ENCODE measurements at places on chromosomes 1 and 21.
A peak's percentile ranks its signal among the peaks of the same experiment; 100 is the strongest.

- no peak for ATAC-seq
Observed at GRCh38 chr1:19359357-19359756, 47.2 kb downstream of the SLC66A1 start.

- no peak for ATAC-seq
Observed at GRCh38 chr1:25081496-25081895, 150.8 kb downstream of the SYF2 start.

DNA sequence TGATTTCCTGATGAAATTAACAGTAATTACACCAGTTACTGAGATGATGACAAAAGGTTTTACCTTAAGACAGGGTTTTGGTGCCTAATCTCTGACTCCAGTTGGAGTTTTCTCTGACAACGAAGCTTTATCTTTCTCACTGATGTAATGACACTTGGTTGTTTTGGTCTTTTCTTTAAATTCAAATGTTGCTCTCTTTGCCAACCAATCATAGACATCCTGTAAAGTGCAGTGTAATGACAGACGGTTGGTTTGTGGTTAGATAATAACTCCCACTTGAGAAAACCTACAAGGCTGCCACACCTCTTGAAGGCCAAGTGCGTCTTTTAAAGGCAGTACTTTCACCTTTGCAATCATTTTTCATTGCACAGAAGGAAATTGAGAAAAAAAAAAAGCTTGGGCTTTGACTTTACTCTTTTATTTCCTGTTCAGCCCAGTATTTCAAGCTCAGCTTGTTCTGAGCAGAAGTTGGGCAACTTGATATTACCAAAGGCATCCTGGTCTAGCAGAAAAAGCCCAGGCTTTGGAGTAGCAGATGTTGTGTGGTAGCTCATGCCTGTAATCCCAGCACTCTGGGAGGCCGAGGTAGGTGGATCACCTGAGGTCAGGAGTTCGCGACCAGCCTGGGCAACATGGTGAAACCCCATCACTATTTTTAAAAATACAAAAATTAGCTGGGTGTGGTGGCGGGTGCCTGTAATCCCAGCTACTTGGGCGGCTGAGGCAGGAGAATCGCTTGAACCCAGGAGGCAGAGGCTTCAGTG lies 14.9 kb downstream of the PDIK1L start:
- ATAC-seq = peak; percentile 93

DNA sequence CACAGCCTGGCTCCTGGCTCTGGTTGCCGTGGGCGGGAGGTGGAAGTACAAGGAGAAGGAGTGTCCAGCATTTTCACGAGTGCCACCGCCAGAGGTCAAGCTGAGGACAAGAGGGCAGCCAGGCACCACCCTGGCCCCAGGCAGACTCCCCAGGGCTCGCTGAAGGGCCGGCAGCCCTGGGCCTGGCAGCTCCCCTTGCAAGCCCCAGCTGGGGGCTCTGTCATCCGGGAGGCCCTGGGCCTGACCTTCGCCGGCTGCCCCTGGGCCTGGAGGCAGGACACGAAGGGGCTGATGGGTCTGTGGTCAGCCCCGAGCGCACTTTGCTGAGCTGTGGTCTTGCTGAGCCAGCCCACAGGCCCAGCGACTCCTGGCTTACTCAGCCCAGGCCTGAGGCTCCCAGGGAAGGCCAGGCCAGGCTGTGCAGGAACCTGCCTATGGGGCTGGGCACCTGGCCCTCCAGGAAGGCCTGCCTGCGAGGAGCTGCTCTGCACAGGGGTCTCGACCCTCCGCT lies 74.8 kb downstream of the MORN1 start:
- no peak for ATAC-seq
